Stimulated activated CD4-positive, alpha-beta T cell treated with anti-CD3 and anti-CD28 coated beads, Interleukin-1b, Interleukin-23, amount 100 ng/mL, for 4 hours (primary cell): ENCODE measurements at places on chromosomes 7 and 10.

GRCh38 chr7:138527746-138528223 is 67.7 kb downstream of the TRIM24 start:
- no peak for DNase-seq

DNA sequence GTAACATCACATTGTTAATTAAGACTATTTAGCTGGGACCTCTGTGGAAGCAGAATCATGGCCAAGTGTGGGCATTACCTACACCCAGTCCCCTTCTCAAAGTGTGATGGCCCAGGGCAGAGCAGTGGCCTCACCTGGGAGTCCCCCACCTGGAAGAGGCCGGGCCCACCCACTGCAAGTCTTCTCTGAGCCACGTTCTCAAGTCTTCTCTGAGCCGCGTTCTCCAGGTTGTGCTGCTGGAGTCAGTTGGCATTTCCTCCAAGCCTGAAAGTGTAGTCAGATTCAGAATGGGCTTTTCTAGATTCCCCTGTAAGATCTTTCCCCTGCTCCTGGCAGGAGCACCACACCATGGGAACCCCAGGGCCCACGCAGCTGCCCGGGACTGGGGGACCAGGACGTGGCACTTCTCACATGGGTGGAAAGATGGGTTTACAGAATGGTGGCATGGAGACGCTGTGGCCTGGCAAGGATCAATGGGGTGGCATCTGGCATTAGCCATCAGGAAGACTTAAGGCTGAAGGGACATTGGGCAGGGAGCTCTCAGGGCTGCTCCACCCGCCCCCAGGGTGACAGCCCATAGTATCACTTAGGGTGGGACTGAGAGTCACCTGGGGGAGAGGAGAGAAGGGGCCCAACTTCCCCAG is 68.0 kb downstream of the MKI67 start:
- no peak for DNase-seq

DNA sequence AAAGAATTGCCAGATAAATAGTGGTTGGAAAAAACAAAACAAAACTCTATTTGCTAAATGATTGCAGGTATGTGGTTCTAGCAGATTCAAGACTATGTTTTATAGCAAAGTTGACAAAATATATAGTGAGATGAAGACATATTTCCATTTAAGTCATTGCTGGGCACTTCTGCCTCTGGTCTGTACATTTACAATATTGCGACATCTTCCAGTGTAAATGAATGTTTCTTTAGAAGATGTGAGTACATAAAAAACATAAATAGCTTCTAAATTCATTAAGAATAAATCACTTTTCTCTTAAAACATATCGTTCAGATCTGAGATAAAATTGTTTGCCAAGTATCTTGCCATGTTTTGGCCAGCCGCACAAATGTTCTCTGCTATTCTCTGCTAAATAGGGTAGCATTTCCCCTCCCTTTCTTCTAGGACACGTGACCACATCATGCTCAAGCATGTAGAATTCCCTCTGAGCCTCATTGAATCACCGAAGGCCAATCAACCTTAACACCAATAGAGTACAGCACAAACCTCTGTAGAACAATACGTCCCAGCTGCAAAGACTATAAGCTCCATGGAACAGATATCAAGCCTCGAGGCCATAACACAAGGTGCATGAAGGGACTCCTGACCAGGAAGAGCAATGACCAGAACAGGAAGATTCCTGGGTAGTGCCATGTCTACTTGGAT is 1173.3 kb downstream of the GATA3 start:
- DNase-seq: no peak

DNA sequence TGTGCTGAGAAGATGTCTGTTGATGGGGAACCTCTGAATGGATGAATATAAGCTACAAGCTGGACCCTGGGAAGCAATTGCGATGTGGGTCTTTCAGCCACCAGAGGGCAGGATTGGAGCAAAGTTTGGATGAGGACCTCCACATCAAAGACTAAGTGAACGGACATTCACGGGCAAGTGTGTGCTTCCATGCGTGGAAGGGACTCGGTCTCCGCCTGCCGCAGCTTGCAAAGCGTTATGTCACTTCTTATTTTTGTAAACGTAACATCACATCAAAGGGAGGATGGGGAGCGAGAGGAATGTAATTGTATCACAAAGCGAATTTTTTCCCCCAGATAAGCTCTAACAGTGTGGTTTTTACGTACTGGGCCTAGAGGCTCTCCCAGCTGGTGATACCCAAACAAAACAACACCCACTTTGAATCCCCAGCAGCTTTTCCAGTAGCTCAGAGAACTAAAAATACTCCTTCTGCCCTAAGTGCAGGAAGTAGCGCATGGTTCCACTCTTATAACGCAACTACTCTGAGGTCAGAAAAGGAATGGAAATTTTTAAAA is 65.0 kb downstream of the VWA2 start:
- peak; percentile 53 for DNase-seq

GRCh38 chr10:85542152-85542551 is 824.4 kb downstream of the GRID1 start:
- DNase-seq: no peak

- no peak for DNase-seq
Measured at GRCh38 chr10:14052931-14053330, 277.8 kb downstream of the FRMD4A start.

GRCh38 chr10:7260412-7260900 is 150.4 kb downstream of the SFMBT2 start:
- no peak for DNase-seq

DNA sequence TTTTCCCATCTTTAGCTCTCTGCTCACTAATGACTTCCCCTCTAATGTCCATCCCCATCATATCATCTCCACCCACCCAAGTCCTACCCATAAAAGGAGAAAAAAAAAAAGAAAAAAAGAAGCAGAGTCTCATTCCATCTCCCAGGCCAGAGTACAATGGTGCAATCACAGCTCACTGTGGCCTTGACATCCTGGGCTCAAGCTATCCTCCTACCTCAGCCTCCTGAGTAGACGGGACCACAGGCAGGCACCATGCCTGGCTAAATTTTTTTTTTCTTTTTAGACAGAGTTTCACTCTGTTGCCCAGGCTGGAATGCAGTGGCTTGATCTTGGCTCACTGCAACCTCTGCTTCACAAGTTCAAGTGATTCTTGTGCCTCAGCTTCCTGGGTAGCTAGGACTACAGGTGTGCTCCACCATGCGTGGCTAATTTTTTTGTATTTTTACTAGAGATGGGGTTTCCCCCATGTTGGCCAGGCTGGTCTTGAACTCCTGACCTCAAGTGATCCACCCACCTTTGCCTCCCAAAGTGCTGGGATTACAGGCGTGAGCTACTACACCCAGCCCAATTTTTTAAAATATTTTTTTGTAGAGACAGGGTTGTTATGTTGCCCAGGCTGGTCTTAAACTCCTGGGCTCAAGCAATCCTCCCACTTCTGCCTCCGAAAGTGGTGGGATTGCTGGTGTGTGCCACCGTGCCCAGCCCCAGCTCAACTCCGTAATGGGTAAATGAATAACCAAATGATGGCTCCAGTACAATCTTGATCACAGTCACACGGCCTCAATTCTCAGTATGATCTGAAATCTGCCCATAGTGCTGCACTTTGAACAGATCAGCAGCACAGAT is 24.6 kb upstream of the SGMS1 start:
- DNase-seq: no peak

GRCh38 chr7:119900996-119901672 is 371.8 kb upstream of the KCND2 start:
- DNase-seq: no peak

GRCh38 chr7:137656227-137656849 is 190.4 kb downstream of the DGKI start:
- DNase-seq: peak; percentile 52

- no peak for DNase-seq
Measured at GRCh38 chr10:30748152-30748973, 118.8 kb upstream of the LYZL2 start.

DNA sequence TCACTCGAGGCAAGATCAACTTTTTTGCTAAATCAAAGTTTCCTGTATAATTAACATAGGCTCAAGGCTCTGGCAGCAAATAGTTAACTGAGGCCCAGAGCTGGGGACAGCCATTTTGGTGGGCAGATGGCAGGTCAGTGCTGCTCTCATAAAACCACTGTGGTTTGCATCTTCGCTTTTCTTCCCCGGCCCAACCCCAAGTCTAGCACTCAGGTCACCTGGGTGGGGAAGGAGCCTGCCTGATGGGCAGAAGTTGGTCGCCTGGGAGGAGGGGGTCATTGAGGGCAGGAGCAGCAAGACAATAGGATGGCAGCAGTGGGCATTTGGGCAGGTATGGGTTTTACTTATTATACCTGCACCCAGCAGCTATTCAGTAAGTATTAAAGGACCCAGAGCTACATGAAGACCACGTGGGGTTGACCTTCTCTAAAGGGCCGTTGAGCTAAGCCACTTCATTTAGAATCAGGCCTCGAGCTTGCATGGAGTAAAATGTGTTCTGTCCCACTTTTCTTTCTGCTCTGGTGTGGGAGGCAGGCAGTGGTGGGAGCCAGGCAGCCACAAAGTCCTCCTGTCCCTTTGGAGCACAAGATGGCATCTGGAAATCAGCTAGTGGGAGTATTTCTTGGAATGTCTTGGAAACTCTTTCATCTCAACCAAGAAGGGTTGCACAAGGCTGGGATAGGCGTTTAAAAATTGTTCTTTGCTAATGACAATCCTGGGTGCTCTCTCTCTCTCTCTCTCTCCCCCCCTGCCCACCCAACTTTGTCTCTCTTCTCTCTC is 133.4 kb downstream of the SPAG6 start:
- DNase-seq: no peak

DNA sequence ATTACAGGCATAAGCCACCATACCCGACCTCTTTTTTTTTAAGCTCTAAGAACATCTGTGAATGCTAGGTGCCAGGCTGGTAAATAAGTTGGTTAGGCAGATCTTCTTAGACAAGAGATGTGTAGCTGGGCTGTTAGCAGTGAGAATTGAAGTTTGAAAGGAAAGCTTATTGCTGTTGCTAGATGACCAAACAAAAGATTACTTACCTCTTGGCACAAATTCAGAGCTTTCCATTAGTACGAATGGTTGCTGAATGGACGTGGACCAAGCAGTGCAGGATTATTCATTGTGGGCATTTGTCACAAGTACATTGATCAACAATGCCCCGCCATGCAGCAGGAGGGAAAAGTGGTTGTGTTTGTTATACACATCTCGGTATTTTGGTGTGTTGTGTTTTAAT is 131.2 kb downstream of the GFRA1 start:
- no peak for DNase-seq

DNA sequence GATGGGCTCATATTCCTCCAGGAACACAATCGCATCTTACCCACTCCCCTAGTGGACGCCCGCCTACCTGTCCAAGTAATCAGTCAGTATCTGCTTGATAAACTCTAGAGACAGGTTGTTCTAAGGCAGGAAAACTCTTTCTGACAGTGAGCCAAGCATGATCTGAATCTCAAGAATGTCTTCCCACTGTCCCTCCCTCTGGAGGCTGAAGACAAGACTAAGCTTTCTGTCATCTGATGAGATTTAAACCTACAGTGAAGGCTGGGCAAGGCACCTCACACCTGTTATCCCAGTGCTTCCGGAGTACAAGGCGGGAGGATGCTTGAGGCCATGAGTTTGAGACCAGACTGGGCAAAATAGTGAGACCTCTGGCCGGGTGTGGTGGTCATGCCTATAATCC is 586.6 kb downstream of the GALNT17 start:
- no peak for DNase-seq

GRCh38 chr7:27948861-27949260 is 208.9 kb downstream of the TAX1BP1 start:
- DNase-seq: no peak

DNA sequence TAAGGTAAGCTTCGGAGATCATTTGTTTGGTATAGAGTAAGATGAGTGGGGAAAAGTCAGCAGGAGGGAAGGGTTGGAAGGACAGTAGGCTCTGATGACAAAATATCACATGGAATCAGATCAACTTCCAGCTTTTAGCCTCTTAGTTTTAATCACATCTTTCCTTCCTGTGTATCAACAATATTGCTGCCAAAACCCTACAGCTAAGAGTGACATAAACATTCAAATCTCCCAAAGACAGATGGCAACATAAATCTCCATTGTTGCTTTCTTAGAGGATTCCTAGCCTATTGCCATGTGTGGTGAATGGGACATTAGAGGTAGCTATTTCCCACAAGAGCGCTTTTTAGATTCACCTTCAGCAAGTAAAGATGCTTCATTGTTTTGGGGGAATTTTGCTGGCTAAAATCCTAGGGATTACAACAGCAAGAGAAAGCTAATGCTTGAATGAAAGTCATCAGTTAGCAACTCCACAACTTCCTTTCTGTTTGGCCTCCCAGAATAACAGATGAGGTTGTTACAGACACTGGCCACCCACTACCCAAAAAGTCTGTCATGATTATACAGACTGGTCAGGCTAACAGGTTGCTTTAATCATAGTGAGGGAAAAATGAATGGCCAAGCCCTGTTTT is 35.2 kb upstream of the FZD1 start:
- no peak for DNase-seq

GRCh38 chr7:64875258-64875657 is 27.8 kb upstream of the ZNF273 start:
- DNase-seq: no peak
